NCI-H526 treated with DMSO at 0.1 percent for 48 hours (cell line): ENCODE measurements at places on chromosomes 13 and 19.

DNA sequence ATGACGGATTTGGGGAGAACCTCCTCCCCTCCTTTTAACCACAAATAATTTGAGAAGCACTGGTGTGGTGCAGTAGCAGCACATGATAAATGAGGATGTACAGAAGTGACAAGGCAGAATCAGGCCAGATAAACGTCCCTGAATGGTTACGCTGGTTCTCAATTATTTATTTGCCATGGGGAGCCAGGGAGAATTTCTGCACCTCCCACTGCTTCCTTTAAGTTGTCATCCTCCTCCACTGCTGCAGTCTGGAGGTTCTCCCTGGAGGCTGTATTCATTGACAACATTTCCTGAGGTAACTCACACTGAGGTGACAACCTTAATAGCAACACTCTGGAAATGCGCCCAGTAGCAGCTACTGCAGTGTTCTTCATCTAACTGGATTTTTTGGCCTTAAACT lies 308.9 kb upstream of the SLITRK1 start:
- no peak for DNase-seq

- no peak for DNase-seq
Measured at GRCh38 chr13:52903320-52903719, 54.9 kb upstream of the PCDH8 start.

DNA sequence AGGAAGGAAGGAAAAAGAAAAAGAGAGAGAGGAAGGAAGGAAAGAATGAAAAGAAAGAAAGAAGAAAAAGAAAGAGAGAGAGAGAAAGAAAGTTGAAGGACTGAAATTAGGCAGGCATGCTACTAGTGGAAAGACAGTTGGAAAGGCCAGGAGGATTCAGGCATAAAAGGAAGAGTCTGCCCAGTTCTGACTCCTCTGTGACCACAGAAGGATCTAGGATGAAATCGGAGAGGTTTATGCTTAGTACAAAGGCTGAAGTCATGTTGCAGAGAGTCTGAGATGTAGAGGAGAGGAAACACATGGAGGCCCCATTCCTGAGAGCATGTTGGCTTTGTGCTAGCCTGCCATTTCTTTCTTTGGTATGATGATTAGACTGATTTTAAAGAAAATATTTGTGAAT lies 246.5 kb upstream of the ARGLU1 start:
- DNase-seq = no peak

GRCh38 chr19:45645068-45645630 lies 6.0 kb upstream of the EML2 start:
- DNase-seq = no peak

DNA sequence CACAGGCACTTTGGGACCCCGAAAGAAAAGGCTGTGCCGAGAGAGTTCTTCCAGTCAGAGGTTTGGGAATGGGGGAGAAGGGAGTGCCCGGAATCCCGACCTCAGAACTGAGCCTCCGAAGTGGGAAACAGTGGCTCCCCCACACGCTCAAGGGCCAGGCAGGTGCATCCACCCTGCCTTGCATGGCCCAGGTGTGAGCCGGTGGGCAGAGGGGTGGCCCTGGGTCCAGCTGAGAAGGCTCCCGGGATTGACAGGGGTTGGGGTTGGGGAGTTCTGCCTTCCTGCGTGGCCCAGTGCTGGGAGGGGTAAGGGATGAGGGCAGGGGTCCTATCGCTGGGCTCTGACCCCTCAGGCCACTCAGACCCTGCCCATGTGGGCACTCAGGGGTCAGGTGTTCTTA lies 163.5 kb upstream of the TUBA3C start:
- DNase-seq = no peak

DNA sequence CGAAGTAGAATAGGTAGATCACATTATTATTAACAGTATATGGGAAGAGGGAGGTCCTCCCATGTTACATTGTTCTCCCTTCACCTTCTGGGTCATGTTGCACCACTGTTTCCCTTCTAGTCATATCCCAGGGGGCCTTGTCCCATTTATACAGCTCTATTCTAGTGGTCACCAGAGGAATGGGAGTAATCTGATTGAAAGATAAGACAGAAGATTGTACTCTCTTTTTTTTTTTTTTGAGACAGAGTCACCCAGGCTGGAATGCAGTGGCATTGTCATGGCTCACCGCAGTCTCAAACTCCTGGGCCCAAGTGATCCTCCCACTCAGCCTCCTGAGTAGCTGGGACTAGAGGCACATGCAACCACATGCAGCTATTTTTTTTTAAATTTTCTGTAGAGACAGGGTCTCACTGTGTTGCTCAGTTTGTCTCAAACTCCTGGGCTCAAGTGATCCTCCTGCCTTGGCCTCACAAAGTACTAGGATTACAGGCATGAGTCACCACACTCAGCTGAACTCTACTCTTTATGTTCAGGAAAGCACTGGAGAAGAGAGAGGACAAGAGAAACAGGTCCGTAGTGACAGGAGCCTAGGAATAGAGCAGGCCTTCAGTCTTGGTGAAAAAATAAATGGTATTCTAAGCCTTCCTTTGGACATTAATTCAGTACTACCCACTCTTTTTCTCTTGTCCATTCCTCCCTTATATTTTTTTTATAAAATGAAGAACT lies 4.3 kb upstream of the ZNF529 start:
- no peak for DNase-seq

GRCh38 chr13:48501705-48502104 lies 31.2 kb downstream of the RCBTB2 start:
- DNase-seq = no peak

DNA sequence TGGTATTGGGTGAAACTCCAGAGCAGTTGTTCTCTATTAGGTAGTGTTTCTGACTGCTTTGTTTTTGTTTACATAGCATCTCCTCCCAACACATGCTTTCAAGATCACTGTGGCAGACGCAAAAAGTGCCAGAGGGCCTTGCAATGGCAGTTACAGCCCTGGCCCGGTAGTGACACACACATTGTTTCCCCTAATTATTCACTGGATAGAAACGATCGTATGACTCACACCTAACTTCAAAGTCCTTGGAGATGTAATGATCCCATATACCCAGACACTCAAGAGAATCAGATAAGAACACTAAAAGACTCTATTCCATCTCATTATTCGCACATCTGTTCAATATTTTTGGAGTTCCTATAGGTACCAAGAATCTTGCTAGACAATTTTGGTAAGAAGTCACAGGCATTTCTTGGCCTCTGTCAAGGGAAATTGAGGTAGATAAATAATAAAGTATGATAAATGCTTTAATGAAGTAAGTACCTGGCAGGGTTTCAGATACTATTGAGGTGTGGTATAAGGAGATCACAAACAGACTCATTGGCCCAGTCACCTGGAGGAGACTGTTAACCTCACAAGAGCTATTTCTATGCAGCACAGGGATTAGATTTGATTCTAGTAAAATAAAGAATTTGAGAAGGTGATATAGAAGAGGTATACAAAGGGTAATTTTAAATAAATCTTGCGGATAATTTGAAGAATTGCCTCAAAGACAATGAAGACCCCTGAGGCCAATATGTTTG lies 485.3 kb downstream of the SLITRK6 start:
- DNase-seq = no peak

- DNase-seq = no peak
Measured at GRCh38 chr19:45074744-45075300, 1.5 kb downstream of the ZNF296 start.

- no peak for DNase-seq
Measured at GRCh38 chr13:57704031-57704430, 72.5 kb downstream of the PCDH17 start.

DNA sequence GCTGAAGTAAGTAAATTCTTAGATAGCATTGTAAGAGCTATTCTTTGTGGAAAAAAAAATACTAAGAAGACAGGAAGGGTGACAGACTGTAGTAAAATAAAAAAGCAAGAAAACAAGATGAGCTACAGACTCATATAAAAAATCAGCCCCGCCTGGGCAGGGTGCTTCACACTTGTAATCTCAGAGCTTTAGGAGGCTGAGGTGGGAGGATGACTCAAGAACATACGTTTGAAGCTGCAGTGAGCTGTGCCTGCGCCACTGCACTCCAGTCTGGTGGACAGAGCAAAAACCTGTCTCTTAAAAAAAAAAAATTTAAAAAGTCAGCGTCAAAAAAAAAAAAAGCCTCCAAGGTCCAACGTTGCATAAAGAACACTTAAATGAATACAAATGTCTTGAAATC lies 102.1 kb downstream of the VWA8 start:
- no peak for DNase-seq

- DNase-seq = no peak
Measured at GRCh38 chr19:16976446-16976845, 50.2 kb downstream of the CPAMD8 start.

DNA sequence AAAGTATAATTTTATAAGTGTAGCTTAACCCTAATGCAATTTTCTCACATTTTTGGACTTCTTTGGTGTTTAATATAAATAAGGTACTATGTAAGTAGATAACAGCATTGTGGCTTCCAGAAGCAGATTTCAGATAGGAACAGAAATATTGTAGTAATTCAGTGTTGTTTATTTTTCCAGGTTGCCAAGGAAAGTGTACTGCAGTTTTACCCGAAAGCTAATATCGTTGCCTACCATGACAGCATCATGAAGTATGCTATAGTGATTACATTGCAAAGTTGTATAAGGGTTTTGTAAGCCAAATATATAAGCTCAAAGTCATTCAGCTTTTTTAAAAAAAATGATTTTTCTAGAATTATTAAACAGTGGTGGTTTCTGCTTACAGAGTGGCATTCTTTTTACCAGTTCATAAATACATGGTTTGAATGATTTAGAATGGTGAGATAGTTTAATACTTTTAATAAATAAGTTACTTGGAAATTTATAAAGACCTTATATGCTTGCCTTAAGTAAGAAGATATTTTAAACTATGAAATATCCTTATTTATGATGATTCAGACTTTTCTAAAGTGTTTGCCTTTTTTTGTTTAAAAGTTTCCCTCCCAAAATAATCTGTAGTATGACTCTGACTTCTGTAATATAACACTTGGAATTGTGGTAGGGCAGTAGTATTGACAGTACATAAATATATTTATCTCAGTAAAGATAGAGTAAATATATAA lies 3.7 kb downstream of the UBA2 start:
- DNase-seq = no peak

GRCh38 chr13:109606520-109606919 lies 179.9 kb downstream of the IRS2 start:
- DNase-seq = no peak
